ENCODE measurements at places on chromosomes 5 and 9.
A peak's percentile ranks its signal among the peaks of the same experiment; 100 is the strongest.

DNA sequence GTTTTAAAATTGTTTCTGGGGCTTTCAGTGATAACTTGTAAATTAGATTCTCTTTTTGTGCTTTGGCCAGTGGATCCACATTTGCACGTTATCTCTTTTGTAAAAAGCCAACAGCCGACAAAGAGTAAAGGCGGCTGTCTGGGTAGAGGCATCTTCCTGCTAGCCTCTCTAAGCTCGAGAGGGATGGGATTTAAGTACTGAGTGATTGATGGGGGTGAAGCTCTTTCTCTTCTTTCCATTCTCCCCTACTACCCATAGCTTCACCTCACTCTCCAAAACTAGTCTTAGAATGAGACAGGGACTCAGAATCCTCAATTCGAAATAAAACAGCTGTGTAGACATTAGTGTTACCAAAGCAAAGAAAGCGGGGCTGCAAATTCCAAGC, 3.4 kb downstream of the PBX3 start:
- no peak for DNase-seq

- DNase-seq: no peak
Observed at GRCh38 chr5:149485655-149486615, 65.3 kb downstream of the CSNK1A1 start.

- no peak for DNase-seq
Observed at GRCh38 chr5:127586066-127586770, 62.7 kb upstream of the CTXN3 start.

DNA sequence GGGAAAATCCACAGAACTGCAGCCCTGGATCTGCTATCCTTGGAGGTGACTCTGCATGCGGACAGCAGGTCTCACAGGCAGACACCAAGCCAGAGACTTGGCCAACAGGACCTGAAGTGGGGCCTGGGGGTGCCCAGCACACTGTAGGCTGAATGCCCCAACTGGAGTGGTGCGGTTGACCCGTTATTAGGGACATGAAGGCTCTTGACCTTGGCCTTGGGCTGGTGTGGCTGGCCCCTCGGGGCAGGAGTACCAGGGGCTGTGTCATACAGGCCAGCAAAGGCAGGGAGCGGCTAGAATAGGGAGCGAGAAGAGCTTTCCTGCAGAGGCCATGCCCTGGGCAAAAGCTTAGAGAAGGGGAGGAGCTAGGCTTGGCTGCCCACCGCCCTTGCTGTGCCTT, 153.2 kb upstream of the MVB12B start:
- no peak for DNase-seq

DNA sequence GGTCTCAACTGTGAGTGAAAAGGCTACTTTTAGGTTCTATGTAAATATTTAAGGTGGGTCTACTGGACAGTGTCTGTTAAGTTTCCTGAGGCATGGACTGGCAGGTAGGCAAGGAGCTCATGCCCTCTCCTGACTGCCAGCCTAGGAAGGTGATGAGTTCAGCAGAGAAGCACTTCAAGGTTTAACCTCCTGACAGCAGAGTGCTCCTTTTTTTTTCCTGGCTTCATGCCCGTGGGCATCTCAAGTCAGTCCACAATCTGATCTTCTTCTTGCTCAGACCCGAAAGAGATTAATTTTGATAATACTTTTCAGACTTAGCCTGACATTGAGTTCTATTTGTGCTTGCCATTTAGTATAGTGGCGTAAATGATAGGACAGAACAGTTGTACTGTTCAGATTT, 241.9 kb upstream of the NREP start:
- no peak for DNase-seq

DNA sequence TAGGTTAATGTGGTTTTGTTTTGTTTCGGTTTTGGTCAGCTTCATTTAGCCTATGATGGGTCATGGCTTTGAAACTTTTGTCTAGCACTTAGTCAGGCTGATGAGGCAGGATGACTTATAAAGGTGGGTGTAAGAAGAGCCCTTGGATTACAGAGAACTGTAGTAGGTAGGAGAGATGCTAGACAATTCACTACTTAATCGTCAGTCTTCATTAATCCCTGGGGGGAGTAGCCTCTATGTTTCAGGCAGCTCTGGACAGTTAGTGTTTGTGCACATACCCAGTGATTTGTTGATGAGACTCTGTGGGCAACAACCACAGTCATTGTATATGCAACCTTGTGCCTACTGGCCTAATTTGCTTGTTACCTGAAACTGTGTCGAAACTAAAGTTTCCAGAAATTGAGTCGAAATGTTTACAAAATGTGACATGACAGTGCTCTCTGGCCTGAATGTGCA, 113.3 kb downstream of the MTREX start:
- no peak for DNase-seq

DNA sequence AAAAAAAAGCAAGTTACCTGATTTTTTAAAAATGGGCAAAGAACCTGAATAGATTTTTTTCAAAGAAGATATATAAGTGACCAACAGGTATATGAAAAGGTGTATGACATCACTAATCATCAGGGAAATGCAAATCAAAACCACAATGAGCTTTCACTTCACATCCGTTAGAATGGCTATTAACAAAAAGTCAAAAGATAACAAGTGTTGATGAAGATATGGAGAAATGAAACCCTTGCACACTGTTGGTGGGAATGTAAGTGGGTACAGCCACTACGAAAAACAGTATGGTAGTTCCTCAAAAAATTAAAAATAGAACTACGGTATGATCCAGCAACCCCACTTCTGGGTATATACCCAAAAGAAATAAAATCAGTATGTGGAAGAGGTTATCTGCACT, 134.8 kb downstream of the UGCG start:
- no peak for DNase-seq

GRCh38 chr9:109519366-109519765, 21.3 kb upstream of the PTPN3 start:
- DNase-seq: no peak

- no peak for DNase-seq
Observed at GRCh38 chr9:78612091-78612490, 315.2 kb downstream of the PSAT1 start.

GRCh38 chr5:86748538-86749105, 130.9 kb downstream of the COX7C start:
- no peak for DNase-seq

DNA sequence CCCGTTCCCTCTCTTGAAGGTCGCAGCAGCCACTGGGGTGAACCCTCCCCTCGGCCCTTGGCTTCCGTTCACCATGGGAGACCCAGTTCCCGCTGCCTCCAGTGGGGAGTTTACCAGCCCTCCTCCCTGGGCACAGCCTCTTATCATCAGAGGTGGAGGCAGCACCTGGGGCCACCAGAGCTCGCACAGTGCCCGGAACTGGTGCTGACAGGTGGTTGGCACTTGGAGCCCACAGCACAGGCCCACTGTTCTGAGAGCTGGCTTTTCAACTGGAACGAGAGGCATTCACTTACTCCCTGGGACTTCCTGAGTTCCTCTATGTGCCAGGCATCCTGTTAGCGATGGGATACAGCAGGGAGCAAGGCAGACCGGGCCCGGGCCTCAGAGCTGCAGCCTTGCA, 106.8 kb upstream of the FCN2 start:
- no peak for DNase-seq

GRCh38 chr5:28390341-28390740, 1352.0 kb upstream of the CDH9 start:
- DNase-seq: no peak

DNA sequence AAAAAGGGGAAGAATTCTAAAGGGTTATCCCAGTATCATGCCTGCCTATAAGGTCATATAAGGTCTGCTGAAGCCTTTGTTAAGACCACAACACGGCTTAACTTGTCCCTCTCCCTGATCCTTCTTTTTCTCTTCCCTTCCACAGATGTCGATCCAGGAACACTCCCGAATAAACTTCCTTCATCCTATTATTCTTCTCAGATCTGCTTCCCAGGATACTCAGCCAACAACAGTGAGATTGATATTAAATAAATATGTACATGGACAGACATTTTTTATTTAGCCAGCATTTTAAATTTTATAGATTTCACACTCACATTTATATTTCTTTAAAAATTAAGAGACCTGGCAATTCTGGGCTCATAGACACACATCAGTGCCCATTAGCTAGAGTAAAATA, 44.1 kb downstream of the DPYSL3 start:
- no peak for DNase-seq

DNA sequence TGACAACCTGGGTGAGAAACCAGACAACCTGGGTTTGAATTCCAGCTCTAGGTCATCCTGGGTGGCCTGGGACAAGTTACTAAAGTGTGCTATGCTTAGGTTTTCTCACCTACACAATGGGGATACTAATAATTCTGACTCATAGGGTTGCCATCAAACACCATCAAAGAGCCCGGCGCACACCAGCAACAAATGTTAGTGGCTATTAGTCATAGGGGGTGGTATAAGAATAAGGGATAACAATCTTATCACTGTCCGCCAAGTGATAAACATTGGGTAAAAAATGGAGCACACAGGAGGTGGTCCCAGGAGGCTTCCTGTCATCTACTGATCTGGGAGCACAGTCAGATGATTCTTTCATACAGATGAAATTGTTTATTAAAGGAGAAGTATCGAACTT, 61.4 kb upstream of the AFAP1L1 start:
- DNase-seq: no peak

DNA sequence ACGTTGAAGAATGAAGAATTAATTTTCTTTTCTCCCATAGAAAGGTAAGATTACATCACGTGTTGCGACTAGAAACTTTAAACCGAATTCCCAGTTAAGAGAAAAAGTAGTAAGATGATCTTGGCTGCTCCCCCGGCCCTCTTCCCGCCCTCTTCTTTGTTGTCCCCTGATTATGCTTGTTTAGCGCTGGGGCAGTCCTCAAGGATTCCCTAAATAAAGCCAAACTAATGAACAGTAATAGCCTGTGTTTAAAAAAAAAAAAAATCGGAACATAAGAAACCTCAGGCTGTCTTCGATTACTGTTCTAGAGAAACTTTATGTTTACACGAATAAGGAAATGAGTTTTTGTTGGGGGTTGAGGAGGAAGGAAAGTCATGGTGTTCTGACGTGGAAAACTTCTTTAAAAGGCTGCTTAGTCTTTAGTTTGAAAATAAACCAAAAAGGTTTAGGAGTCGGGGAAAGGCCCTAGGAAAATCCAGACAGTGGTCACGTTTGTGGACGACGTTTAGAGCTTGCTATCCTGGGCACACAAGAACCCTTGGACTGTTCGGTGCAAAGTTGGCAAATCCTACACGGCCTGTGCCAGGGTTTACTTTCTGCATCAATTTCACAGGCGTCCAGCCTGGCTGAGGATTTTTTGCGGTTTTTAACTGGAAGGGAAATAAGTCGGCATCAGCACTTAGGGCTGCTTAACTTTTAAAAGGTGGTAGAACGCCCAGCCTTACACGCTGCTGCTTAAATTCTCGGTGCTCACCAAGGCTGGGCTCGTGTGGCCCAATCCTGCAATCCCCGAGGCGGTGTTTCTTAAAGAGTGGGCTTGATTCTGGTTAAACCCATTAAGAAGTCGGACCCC, 1.1 kb upstream of the MAT2B start:
- DNase-seq: peak; percentile 31

- no peak for DNase-seq
Observed at GRCh38 chr5:81125959-81126358, 107.2 kb upstream of the CKMT2 start.

Measured in stimulated activated CD4-positive, alpha-beta T cell treated with anti-CD3 and anti-CD28 coated beads, Interleukin-4, amount 100 ng/mL, for 48 hours (primary cell).